ENCODE measurements at places on chromosomes 11 and 22.

GRCh38 chr11:96127596-96127959, 203.7 kb upstream of the MTMR2 start:
- DNase-seq, result no peak

DNA sequence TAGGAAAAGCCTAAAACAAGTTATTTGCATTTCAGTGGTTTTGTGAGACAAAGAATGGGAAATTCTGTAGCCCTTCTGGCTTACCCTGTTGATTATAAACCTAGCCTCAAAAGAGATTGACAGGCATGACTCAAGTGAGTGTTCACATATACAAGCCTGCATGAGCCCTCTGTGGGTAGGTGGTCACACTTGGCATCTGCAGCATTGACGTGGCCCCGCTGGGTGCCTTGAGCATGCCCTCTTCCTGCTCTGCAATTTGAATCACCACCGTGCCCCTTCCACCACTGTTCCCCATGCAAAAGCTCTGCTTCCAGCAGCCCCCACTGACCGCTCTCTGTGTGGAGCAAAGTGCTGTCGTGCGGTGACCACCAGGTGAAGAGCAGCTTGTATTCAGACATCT, 21.0 kb upstream of the ADSL start:
- peak; percentile 62 for DNase-seq

GRCh38 chr11:5665051-5665570, 19.8 kb downstream of the TRIM5 start:
- DNase-seq, result no peak

GRCh38 chr11:128311742-128312719, 275.3 kb downstream of the ETS1 start:
- no peak for DNase-seq

GRCh38 chr11:706957-707816, 1.2 kb downstream of the EPS8L2 start:
- no peak for DNase-seq

GRCh38 chr11:44205836-44206235, 104.1 kb downstream of the ALX4 start:
- DNase-seq, result no peak

- no peak for DNase-seq
Measured at GRCh38 chr11:67384851-67385366, 6.9 kb upstream of the RAD9A start.

- no peak for DNase-seq
Measured at GRCh38 chr11:128685402-128686020, 8.4 kb upstream of the FLI1 start.

DNA sequence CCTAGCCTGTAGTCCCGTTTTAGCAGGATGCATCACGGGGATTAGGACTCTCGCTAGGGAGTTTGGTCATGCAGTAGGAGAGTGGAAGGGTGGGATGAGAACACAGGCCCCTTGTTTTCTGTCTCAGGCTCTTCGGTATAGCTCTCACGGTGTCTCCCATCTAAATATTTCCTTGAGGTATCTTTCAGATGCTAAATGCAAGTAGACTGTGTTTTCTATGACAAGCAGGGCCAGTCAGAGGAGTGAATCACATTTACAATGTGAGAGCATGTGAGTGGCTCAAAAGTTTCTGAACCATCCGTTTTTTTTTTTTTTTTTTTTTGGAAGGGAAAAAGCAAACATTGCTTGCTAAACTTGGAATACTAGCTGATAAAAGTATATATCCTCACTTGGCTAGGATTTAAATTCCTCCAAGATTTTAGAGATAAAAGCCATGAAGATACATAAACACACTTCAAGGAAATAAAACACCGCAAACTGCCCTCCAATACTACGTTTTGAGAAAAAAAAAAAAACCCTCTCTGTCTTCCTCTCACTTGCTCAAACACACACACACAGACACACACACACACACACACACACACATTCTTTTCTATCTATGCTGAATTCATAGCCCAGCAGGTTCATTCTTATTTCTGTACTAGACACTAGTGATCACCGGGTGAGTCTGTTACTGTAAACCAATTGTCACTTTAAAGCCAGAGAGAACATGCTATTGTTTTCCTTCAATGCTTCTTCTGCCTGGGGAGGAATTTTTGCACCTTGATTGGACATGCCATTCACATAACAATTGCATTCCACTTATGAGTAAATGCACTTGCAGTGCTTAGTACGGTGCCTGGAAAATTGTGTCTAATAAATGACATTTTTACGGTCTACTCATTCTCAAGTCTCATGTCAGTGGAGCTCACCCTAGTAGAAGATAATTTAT, 224.6 kb upstream of the CCDC90B start:
- no peak for DNase-seq

DNA sequence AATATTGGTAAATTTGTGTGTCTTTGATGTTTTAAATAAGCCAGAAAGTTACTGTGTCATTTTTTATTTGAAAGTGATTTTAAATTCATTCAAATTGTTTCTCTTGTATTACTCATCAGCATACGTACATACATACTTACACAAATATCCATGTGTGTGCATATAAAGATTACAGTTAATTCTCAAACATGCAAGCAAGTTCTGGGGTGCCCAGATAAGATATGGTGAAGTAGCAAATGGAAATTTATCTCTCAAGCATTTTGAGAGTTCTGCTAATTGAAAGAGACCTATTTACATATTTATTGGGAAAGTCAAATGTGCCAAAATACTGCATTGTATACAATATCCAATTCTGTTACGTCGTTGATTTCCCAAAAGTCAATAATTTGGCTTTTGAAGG, 1024.0 kb upstream of the CNTN5 start:
- no peak for DNase-seq

- DNase-seq, result peak; percentile 56
Measured at GRCh38 chr11:35235936-35236666, 97.1 kb downstream of the CD44 start.

DNA sequence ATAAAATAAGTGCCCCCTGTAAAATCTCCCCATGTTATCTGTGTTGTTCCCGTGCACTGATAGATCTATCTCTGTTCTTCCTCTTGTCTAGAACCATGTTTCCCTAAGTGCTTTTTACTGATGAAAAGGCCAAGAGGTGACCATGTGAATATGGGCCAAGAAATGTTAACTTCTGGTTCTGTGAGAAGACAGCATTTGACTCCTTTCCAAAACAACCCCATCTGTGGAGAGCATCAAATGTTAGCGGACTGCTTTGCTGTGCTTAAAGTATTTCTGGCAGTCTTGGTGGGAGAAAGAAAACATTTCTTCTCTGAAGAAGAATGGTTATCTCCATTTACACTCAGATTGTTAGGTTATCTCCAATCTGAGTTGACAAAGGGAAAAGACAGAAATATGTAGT, 58.6 kb upstream of the GUCY1A2 start:
- DNase-seq, result no peak

- no peak for DNase-seq
Measured at GRCh38 chr11:134372961-134373360, 39.1 kb downstream of the B3GAT1 start.

DNA sequence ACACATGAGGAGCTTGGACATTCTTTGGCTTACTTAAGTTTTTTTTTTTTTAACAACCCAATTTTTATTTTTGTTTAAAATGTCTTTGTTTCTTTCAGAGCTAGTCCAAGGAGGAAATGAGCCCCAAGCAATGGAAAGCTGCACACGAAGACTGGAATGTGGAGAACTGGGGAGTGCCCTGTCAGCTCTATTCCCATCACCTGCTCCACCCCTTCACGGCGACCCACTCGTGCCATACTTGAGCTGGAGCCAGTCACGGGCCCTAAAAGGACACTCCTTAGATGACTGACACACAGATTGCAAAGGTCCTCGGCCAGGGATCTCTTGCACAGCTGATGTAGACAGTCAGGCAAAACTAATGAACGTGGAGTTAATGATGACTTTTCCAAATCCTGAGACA, 10.6 kb upstream of the SLC25A18 start:
- no peak for DNase-seq

DNA sequence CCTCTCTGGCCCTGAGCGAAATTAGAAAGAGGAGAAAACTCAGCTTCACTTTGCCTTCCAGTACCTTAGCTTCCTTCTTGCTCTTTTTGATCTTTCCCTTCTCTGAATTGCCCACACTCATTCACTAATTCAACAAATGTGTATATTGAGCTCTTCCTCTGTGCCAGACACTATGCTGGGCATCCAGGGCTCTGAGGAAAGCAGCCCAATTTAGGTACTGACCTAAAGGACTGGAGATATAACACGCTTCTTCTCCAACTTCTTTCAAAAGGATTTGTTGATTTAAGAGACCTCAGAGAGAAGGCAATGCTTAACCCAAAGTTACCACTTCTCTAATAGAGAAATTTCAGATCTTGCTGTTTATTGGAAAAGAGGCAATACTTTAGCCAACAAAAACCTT, 103.6 kb downstream of the TMPRSS5 start:
- DNase-seq, result no peak

DNA sequence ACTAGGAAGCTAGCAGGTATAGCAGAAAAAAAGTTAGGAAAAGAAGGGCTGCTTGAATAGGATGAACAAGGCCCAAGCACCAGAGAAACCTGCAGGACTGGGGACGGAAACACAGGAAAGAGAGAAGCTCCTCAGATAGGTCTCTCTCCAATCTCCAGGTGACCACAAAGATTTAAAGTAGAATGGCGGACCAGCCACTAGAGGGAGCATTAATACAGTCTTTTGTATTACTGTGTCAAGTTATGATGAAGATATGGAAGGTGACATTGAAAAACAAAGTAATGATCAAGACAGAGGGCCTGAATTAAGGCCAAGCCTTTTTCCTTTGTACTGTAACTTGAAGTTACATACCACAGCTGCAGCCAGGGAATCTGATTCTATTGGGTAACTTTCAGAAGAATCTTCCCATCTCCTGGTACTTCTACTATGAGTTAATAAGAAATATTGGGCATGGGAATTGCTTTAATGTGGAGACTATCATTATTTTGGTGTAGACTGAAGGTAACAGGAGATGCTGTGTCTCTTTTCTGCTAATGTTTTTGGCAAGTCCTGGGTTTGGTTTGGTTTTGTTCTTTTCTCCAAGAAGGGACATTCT, 33.8 kb downstream of the OR2AG2 start:
- DNase-seq, result peak; percentile 69

DNA sequence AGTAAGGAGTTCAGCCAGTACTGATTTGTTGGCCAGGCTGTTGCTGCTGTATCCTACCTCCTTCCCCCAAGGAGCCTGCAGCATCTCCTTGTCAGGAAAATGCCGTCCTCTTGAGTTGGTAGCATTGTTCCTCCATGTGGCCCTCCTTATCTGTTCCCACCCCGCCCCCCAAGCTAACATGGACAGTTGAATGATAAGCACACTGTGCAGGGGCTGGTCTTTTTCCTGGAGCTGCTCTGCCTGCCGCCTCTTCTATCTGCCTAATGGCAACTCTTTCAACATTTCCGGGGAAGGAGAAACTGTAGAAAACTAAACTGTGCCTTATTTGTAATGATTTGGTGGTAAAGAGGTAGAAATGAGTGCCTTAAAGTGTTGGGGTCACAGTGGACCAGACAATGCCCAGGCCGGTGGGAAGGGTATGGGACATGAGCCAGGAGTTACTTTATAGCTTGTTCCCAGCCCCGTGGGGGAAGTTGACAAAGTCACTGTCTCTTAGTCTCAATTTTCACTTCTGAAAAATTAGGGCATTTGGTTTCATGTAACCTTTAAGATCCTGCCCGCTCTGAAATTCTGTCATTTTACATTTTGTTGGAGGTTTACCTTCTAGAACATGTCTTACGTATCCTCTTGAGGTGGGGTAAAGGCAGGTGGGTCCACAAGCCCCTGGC, 4.5 kb downstream of the FAM118A start:
- no peak for DNase-seq

- no peak for DNase-seq
Measured at GRCh38 chr22:34800260-34800980, 265.5 kb upstream of the ISX start.

DNA sequence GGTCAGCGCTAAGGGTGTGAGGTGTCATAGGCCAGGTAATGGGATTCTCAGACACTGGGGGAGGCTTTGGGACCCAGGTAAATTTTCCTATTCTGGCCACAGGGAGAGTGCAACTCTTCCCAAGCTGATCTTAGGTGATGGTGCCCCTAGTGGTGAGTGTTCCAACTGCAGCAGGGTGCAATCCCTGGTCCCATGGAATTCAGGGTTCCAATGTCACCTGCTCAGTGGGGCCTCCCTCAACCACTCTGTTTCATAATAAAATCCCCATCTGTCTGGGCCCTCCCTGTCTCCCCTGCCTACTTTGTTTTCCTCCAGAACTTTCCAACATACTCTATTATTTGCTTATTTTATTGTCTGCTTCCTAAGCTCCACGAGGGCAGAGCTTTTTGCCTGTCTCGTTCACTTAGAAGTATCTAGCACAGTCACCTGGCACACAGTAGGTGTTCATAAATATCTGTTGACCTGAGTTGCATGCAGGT, 2.9 kb upstream of the SGSM1 start:
- peak; percentile 50 for DNase-seq

DNA sequence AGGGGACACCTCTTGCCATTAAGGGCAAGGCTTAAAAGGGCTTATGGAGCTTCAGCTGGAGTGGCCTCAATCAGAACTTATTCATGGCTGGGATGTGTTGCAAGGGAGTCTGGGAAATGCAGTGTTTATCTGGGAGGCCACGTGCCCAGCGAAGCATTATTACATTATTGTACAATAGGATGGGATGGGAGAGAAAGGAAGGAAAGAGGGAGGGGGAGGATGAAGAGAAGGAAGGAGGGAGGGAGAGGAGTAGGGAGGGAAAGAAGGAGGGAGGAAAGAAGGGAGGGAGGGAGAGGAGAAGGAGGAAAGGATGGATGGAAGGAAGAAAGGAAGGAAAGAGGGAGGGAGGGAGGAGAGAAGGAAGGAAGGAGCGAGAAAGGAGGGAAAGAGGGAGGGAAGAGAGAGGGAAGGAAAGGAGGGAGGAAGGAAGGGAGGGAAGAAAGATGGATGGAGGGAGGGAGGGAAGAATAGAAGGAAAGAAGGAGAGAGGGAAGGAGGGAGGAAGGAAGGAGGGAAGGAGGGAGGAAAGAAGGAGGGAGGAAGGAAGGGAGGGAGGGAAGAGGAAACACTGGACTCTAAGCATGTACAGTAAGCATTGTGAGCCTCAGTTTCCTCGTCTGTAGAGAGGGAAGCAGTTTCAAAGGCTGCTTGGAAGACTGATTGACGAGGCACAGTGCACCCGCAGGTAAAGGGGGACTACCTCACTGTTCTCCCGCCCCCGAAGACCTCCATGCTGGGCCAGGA, 62.2 kb downstream of the MYEOV start:
- DNase-seq, result no peak

DNA sequence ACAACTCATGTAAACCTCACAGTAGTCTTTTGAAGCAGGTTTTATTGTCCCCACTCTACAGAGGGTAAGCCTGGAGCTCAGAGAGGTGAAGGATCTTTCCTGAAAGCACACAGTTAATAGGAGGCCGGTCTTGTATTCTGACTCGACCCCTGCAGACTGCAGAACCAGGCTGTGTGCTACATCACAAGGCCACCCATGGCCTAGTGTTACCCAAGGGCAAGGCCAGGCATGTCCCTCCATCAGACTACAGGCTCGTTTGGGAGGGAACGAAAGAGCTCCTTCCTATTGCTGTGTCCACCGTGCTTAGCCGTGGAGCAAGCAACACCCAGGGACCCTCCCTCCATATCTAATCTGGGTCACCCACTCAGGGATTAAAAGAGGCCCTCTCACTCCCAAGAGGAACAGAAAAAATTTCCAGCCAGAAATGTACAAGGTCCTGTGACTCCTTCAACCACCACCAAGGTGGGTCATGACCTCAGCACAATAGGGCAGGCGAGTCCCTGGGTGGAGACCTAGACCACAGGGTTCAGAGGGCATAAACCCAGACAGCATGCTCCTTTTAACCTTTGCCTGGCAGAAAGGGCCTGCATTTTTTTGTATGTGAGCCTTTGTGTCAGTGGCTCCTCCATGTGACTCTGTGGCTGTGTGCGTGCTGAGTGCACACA, 6.3 kb upstream of the SMIM35 start:
- no peak for DNase-seq

GRCh38 chr11:130420478-130421198, 7.8 kb downstream of the ADAMTS8 start:
- DNase-seq, result no peak
